ENCODE measurements at places on chromosomes 12 and 14. TPM values are rescaled to one million over a fixed set of nuclear protein-coding genes. Genes with fewer than 3 reads are reported as not detected.

CABP1 gene
- total RNA-seq = not detected

DNA sequence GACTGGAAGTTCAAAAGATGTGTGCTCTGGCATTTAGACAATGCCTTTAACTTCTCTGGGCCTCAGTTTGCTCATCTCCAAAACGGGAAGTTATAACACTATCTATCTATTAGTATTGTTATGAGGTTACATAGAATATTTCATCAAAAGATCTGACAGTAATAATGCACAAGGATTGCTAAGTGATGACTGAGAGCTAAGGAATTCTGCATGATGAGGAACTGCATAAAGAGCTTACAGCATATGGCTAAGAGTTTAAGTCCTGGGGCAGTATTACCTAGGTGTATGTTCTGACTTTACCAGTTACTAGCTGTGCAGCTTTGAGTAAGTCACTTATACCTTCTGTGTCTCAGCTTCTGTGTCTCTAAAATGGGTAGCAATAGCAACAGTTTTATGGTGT lies 160.1 kb upstream of the TMPO start:
- no peak for DNase-seq

- no peak for DNase-seq
Observed at GRCh38 chr14:34359420-34360117, 102.5 kb downstream of the SPTSSA start.

- DNase-seq = no peak
Observed at GRCh38 chr12:2094597-2094996, 41.8 kb downstream of the CACNA1C start.

DNA sequence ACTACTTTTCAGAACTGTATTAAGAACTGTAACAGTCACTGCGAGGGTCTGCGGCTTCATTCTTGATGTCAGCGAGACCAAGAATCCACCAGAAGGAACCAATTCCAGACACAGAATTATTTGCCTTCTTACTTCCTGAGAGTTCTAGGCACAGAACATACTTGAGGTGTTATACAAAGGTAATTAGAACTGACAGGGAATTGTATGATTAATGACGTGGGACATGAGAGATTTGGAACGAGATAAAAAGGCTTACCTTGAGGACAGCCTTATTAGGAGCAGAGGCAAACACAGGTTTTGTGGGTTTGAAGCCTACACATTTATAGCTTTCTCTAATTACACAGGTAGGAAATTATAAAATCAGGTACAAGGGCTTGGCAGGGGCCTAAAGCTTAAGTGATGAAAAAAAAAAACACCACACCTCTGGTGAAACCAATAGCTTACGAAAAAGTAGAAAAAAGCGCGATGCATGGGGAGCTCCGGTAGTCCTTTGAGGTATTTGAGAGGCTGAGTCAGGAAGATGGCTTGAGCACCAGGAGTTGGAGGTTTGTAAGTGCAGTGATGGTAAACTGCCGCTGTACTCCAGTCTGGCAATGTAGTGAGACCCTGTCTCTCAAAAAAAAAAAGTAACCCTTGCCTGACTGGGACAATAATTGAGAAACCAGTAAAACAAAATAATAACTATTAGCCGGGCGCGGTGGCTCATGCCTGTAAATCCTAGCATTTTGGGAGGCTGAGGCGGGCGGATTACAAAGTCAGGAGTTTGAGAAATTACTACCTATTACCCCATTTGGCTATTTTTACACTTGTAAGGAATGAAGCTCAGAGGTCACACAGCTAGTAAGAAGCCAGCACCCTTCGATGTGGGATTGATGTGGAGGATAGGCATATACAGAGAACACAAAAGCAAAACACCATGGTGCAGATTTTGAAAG lies 795 bp upstream of the ACOT2 start:
- DNase-seq = no peak

DNA sequence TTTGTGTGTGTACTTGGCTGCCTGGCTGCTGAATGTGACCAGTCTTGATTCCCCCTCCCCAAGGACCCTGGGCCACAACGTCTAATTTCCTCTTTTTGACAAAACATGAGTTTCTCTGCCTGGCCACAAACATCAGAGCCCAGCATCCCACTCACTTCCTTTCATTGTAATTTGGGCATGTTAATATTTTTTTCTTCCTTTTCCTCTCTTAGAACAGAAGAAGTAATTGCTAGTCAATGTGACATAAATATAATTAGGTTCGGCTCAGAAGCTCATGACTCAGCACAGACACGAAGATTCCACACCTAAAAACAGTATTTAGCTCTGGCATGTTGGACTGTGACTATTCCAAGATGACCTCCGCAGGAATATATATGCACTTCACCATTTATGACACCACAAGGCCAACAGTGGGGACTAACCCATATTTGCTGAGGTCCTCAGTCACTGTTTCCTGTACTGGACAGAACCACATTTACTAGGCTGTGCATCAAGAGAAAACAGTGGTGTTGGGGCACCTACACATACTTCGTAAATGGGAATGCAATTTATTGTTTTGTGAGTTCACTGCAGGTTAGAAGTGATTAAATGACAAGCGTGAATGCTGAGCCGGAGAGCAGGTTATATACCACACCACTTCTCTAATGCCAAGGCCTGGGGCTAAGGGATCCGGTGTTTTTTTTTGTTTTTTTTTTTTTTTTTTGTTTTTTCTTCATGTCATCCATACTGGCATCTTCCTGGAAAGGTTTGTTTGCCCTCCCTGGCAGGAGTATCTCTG lies 4.2 kb downstream of the GSG1 start:
- DNase-seq = no peak

All from thoracic aorta (tissue), 2 donors.